Stimulated activated CD8-positive, alpha-beta memory T cell treated with anti-CD3 and anti-CD28 coated beads, Interleukin-4, amount 100 ng/mL, for 4 hours (primary cell): ENCODE measurements at places on chromosomes 1 and 21.

DNA sequence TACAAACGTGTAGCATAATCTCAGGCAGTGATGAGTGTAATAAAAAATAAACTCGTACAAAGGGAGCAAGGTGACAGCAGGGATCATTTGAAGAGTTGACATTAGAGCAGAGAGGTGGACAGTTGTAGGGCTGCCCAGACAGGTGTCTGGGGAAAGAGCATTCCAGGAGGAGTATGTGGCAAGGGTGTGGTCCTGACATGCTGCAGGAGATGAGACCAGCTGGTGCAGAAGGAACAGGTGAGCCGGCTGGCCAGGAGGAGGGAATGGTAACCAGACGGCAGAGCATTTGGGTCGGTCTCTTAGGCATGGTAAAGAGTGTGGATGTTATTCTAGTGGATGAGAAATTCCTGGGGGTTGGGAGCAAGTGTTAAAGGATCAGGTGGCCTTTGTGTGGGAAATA is 306.3 kb downstream of the LMX1A start:
- no peak for DNase-seq

DNA sequence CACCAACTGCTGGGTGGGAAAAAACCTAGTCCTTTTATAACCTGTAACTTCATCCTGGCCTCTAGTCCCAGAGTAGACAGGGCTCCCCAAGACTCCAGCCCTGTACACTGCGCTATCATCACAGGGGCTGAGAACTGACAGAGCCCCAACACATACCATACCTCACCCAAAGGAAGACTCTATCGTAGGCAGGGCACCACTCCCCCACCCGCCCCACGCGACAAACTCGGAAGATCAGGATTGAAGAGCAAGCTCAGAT is 15.8 kb downstream of the INPP5B start:
- DNase-seq: no peak

DNA sequence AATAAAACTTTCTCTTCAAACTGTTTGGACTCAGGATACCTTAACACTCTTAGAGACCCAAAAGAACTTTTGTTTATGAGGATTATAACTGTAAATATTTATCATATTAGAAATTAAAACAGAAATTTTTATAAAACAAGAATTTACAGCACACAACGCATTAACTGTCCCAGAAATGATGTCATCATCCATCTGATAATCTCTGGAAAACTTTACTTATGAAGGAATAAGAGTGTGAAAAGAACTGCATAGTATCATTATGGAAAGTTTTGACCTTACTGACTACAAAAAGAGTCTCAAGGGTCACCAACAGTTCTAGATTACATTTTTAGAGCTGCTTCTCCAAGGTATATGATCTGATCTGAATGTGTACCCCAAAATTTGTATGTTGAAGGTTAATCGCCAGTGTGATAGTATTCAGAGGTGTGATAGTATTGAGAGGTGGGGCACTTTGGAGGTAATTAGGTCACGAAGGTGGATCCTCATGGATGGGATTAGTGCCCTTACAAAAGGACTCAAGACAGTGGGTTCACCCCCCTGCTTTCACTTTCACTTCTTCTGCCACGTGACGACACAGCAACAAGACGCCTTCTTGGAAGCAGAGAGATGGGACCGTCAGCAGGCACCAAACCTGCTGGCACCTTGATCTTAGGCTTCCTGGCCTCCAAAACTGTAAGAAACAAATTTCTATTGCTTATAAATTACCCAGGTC is 95.7 kb upstream of the NR5A2 start:
- no peak for DNase-seq

GRCh38 chr21:34990842-34991241 is 58.3 kb downstream of the RUNX1 start:
- DNase-seq: no peak

- DNase-seq: no peak
Measured at GRCh38 chr1:17732475-17732874, 22.7 kb upstream of the ACTL8 start.

DNA sequence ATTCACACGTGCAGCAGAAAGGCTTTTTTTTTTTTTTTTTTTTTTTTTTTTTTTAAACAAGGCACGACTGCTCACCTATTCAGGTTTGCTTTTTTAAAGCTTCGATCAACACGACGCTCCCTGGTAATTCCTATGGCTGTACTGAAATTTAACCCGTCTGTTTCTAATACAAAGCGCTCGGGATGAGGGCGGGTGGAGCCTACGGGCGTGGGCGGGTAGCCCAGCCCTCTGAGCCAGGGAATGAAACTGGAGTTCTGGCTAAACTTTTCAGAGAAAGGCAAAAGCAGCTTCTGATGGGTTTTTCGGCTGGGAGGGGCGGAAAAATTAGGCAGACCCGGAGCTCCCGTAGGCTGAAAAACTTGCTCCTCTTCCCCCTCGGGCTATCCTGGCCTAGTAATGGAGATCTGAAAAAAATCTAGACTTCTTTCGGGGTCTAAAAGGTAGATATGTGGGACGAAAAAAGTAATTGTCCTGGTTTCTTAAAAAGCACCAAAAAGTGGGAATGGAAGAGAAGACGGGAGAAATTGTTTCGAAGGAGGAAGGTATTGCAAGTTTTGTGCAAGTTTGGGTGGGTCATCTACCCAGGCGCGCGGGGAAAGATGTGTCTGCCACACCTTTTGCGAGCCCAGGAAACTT is 7.4 kb downstream of the NR5A2 start:
- no peak for DNase-seq

- DNase-seq: no peak
Measured at GRCh38 chr21:31405604-31406003, 61.5 kb upstream of the TIAM1 start.

DNA sequence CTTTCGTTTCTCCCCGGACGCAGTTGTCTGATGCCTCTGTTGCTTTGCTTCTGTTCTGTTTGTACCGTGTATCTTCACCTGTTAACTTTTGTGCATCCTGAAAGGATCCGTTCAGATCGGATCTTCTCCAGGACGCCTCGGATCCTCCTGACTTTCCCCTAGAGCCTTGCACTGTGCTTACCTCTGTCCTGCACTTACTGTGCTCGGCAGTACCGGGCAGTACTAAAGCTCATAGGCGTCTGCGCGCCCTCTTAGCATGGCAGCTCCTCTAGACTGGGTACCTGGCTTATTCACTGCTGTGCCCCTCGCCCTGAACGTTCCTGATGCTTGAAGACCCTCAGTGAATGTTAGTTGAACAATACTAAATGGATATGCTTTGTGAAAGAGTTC is 934 bp downstream of the SCP2 start:
- DNase-seq: no peak

- no peak for DNase-seq
Measured at GRCh38 chr1:101207891-101208290, 28.9 kb upstream of the S1PR1 start.

- no peak for DNase-seq
Measured at GRCh38 chr1:65147424-65148177, 402 bp upstream of the AK4 start.

- DNase-seq: peak; percentile 36
Measured at GRCh38 chr1:1777950-1778662, at the start of gene NADK. Gene NADK, minus strand, starts transcription at chr1:1778470. Its CDS starts 13,064 bp downstream, at chr1:1765406.

GRCh38 chr1:60994369-60994768 is 88.0 kb upstream of the NFIA start:
- no peak for DNase-seq

GRCh38 chr1:1099506-1100183 is 16.2 kb downstream of the C1orf159 start:
- no peak for DNase-seq

DNA sequence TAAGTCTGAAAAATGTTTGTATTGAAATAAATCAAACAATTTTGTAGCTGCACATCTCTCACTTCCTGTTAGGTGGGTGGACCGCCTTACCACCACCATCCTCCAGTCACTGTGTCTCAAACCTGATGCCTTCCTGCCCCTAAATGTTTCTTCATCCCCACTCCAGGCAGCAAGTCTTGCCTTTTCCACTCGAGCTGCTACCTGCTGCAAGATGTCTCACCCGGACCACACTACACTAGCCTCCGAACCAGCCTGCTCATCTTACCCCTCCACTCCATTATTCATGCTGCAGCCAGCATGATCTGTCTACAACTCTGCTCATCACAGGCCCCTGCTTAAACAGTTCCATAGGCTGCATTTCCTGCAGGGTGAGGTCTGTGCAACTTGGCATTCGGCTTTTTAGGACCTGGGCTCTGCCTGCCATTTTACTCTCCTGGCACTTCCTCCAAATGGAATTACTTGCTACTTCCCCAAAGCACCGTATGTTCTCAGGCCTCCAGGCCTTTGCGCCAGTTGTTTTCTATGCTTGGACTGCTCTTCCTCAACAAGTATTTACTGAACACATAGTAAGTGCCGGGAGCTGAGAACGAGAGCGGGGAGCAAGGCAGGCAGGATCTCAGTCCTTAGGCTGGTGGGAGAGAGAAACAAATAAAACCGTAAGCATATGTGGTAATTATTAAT is 5.2 kb upstream of the SF3A3 start:
- no peak for DNase-seq

- no peak for DNase-seq
Measured at GRCh38 chr1:61426254-61426653, 298.7 kb downstream of the TM2D1 start.

- no peak for DNase-seq
Measured at GRCh38 chr1:235022981-235023710, 105.5 kb downstream of the TOMM20 start.

GRCh38 chr1:203307641-203308126 is 2.4 kb downstream of the BTG2 start:
- DNase-seq: no peak

DNA sequence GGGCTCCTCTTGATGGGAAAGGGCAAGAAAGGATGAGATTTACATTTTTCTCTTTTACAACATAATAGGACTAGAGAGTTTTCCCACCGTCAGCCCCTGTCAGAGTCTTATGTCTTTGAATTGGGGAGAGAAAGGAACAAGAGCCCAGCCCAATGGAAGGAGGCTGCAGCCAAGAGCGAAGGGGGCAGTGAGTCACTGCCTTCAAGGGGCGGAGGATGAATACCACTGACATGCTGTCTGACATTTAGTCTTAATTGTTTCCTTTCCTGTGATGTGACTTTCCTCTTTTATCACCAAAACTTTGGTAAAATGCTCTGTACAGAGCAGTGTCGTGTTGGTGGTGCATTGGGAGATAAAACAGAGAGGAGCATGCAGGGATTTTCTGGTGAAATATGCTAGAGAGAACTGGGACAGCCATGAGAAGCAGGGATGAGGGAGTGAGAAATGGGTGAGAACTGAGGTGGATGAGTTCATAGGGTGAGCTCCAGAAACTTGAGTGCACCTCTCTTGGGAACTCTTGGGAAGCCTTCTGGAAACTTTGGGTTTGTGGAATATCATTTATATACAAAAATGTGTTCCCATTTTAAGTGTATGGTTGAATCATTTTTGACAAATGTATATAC is 179.9 kb upstream of the FGGY start:
- no peak for DNase-seq

DNA sequence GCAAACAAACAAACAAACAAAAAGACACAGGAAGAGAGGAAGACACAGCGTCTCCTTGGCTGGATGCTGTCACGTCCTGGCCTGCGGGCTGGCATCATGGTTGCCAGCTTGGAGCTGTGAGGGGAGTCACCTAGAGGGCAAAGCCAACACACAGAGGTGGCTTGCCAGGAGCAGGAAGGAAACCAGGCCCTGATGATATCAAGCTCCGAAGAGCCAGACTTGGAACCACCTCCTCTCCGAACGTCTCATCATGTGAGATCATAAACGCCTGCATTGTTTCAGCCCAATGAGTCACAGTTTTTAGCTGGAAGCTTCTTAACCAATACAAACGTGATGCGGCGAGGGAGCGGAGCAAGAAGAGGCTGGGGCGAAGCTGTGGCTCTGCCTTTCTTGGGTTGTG is 8.7 kb downstream of the PLA2G2D start:
- no peak for DNase-seq

DNA sequence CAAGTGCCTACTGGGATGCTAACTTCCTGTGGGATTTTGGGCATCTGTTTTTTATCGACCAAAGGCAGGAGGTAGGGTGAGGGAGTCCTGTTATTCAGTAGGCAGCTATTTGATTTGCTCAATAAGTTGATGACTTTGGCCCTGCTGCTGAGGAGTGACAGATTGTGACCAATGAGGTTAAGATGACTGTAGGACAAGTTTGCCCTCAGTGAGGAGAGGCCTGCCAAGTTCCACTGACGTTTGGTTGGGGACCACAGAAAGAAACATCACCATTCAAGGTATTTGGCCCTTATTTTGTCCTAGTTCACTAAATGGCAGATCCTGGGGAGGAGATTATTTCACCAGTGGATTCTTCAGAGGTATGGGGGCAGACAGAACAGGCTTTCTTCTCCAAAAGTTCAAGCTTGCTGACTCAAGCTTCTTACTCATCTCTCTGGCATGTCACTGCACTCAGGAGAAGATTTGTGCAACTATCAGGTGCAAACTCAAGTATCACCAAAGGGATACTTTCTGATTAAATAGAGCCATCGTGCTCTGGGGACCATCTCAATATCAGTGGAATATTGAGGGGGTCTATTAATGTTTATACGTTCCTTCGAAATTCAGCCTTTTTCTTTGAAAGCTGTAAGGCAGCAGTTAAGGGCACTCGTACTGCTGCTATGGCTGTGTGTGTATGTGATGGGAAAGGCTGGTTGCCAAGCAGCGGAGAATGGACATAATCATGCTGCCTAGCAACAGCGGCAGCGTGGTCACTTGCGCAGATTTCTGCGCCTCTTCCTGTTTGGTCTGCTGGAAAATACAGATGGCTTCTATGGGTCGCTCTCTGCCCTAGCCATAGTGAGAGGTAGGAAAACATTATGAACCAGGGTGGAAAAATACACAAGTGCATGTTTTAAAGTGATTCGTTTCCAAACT is 78.7 kb downstream of the PBX1 start:
- no peak for DNase-seq

DNA sequence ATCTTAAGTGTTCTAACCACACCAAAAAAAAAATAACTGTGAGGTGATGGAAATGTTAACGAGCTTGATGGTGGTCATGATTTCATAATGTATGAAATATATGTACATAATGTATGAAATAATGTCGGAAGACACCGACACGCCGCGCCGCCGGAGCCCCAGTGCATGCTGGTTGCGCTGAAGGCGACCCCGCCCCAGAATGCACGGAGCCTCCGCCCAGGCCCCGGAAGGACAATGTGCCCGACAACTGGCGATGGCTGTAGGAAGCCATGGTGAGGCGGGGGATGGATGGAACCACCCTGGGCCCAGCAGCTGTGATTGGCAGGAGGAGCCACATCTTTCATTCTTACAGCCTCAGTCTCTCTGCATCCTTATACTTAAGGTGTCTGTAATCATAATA is 7.4 kb downstream of the OR2T10 start:
- no peak for DNase-seq

- no peak for DNase-seq
Measured at GRCh38 chr1:205675247-205675646, 5.1 kb downstream of the SLC45A3 start.

DNA sequence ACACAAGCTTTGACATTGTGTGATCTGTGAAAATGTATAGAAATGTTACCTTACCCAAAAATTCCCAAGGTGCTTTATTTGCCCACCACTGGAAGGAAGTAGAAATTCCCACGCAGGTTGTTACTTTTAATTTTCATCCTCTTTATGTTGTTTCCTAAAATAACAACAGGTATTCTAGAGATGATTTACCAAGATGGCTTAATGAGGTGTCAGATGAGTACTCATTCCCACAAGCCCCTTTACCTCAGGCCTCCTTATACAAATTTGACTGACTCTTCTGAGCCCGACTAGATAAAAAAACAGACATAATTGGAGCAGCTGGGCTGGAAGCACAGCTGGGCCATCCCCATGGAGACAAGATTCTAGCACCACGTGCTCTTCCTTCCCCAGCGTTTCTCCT is 114.6 kb downstream of the LIPI start:
- DNase-seq: no peak
